ENCODE measurements at places on chromosomes 5 and 9.

- DNase-seq: peak; percentile 74
Measured at GRCh38 chr9:129823935-129824601, at the start of gene TOR1A. TSS of gene TOR1A (minus strand) at chr9:129824136. CDS start at chr9:129824085, 51 bp downstream.

GRCh38 chr5:174575043-174575442 is 149.3 kb upstream of the MSX2 start:
- DNase-seq: no peak

DNA sequence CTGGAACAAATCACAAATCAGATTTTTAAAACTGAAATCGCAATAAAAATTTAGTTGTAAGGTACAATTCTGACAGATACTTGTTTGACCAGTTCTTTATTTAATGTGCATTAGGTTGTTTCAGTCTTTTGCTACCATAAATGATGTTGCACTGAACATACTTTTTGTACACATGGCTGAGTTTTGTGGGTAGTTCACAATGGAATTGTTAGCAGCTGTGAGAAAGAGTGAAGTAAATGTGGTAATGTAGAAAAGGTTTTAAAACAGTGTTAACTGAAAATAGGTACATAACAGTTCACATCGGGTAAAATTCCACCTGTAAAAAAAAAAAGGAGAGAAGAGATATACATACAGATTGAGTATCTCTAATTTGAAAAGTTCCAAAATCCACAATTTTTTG is 25.6 kb downstream of the MRPS27 start:
- DNase-seq: no peak

- no peak for DNase-seq
Measured at GRCh38 chr5:149517461-149518122, 33.6 kb downstream of the CSNK1A1 start.

- DNase-seq: no peak
Measured at GRCh38 chr5:135027266-135027696, 6.7 kb downstream of the PITX1 start.

GRCh38 chr9:134089972-134090371 is 22.1 kb upstream of the BRD3 start:
- no peak for DNase-seq

- no peak for DNase-seq
Measured at GRCh38 chr9:36878986-36879982, 154.8 kb downstream of the PAX5 start.

GRCh38 chr9:4798281-4799032 is 5.7 kb downstream of the RCL1 start:
- no peak for DNase-seq

- DNase-seq: no peak
Measured at GRCh38 chr5:167861129-167861927, 430.1 kb upstream of the WWC1 start.

GRCh38 chr5:89668821-89669220 is 740.7 kb downstream of the CETN3 start:
- no peak for DNase-seq

DNA sequence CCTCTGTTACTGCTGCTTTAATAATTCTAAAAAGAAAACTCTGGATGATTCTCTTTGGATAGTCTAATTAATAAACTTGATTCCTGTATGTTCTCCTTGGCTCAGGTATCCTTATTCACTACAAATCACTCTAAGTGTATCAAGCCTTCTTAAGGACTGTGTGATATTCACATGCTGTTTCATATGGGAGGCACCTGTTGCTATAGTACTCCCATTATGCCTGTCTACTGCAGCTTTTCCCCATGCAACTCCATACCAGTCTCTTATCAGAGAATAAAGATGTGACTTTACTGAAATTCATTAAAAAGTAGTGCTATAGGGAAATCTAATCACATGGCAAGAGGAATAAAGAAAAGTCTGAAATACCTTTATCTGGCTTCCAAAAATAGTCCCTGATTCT is 14.7 kb downstream of the BRD8 start:
- DNase-seq: no peak

GRCh38 chr9:24939109-24939850 is 393.6 kb upstream of the IZUMO3 start:
- no peak for DNase-seq

DNA sequence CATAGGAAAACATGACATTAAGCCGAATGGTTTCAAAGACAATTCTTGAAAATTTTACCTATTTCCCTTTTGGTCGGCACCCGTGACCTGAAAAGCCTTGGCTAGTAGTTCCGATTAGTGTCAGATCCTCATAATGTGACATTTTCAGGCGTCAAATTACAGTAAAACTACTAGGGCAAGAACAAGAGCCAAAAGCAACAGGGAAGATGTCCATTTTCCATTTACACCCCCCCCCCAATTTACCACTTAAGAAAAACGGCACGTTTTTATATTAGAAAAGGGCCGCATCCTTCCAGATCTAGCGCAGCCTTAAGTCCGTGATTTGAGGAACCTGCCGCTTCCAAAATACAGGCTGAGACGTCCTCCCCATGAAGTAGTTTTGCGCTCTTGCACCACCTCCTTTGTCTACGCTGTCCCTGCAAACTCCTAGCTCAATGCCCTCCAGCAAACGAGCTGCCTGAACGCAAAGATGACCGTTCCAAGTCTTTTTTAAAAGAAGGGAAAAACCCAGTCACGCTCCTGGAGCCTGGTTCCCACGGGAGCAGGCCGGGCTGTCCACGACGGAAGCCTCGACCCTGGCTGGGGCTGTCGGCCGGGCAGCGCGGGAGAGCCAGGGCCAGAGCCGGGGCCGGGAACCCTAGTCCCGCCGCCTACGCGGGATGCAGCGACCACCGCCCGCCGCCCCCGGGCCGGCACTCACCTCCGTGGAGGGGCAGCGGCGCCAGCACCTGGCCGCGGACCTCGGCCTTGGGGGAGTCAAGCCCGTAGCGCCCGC is 616 bp downstream of the RNF130 start:
- DNase-seq: no peak

DNA sequence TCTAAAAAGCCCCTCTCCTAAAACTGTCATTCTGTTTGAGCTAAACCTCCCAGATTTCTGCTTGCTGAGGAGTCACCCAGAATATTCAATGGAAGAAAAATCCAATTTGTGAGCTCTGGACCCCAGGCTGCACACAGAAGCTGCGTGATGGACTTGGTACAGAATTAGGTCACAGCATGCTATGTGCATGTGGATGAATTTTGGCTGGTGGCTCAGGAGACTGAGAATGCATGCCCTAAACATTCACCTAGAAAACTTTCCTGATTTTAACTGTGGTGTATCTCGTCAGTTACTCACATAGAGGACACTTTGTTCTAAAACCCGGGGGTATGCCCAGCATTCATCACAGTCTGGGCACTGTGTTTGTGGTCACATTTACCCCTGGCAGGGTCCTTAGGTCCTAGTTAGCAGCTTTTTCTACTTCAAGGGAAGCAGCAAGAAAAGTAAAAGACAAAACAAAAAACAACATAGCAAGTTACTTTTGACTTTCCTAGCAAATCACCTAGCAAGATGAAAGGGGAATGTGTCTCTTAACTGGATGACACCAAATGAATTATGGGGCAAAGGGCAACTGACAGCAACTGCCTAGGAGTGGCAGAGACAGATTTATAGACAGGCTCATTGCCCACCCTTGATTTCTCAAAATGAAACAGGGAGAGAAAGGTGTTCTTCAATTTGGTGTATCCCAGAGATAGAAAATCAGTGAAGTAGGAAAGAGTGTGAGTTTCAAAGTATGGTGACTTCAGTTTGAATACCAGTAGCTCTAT is 8.3 kb upstream of the SHROOM1 start:
- DNase-seq: no peak

DNA sequence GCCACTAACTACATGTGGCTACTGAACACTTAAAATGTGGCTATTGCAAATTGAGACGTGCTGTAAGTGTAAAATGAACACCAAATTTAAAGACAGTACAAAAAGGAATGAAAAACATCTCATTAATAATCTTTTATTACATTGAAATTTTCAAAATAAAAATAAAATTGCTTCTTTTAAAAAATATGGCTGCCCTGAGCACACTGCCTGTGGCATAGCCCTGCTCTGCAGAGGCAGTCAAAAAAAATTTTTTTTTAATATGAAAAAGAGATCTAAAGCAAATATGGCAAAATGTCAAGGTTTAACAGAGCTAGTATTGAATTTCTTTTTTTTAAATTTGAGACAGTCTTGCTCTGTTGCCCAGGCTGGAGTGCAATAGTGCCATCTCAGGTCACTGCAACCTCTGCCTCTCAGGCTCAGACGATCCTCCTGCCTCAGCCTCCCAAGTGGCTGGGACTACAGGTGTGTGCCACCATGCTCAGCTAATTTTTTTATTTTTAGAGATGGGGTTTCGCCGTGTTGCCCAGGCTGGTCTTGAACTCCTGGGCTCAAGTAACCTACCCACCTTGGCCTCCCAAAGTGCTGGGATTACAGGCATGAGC is 25.6 kb downstream of the CARNMT1 start:
- no peak for DNase-seq

DNA sequence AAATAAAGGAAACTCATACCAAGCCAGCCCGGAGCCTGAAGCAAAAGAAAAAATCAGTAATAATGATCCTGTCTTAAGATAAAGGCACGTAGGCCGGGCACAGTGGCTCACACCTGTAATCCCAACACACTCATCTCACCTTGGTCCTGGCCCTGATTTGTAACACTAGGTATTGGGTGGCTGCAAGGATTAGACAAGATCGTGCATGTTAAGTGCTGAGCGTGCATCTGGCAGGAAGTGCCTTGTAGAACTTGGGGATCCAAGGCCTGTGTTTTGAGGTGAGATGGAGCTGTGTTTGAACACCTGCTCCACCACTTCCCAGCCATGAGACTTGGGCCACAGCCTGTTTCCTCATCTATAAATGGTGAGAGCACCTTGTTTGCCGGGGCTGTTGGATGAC is 41.5 kb downstream of the SPRY4 start:
- no peak for DNase-seq

GRCh38 chr9:86794391-86795046 is 152.8 kb downstream of the GAS1 start:
- DNase-seq: no peak

- DNase-seq: no peak
Measured at GRCh38 chr5:65876496-65876895, 49.9 kb upstream of the ERBIN start.

- no peak for DNase-seq
Measured at GRCh38 chr5:133406977-133407632, 205.2 kb downstream of the FSTL4 start.

GRCh38 chr5:68420476-68421344 is 205.2 kb downstream of the PIK3R1 start:
- DNase-seq: no peak

DNA sequence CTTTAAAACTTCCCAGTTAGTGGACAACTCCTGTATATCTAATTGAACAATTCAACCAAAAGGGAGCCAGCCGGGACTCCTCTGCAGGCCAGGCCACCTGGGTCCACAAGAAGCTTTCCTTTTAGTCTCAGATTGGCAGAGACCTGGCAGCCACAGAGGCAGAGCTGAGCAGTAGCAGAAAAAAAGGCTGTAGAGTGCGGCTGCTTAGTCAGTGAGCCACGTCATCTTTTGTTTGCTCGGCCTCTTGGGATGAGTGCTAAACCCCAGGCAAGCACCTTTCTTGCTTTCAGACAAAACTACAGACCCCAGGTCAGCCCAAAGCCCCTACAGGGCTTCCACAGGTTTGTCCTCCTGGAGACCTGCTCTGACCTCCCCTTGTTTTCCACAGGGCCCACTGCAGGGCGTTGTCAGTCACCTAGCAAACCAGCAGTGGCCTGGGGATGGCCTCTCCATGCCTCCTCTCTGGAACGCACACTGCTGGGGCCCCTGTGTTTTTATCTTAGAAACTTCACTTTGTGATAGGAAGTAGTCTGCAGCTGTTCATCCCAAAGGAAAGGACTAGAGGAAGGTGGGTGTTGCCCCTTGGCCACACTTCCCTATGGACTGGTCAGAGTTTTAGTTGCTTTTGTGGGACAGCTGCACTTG is 49.9 kb downstream of the SHB start:
- no peak for DNase-seq

GRCh38 chr5:171639205-171639621 is 146.4 kb upstream of the SMIM23 start:
- DNase-seq: no peak

DNA sequence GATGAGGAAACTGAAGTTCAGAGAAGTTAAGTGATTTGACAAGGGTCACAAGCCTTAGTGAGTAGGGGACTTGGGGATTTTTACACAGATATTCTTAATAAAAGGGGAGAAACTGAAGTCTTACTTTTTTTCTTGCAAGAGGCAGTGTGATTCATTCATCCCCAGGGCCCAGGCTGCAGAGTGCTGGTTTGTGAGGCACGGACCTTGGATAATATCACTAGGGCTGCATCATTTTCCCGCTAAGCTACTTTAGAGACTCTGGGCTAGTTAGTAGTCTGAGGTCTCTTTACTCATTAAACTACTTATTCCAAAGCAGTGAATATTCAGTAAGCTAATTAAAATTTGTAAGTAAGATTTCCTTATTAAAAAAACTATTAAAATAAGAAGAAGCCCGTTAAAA is 195.0 kb downstream of the PBX3 start:
- DNase-seq: no peak

GRCh38 chr9:69299315-69299714 is 25.7 kb upstream of the ENTREP1 start:
- DNase-seq: no peak

- no peak for DNase-seq
Measured at GRCh38 chr9:85443190-85443598, 298.6 kb downstream of the AGTPBP1 start.

DNA sequence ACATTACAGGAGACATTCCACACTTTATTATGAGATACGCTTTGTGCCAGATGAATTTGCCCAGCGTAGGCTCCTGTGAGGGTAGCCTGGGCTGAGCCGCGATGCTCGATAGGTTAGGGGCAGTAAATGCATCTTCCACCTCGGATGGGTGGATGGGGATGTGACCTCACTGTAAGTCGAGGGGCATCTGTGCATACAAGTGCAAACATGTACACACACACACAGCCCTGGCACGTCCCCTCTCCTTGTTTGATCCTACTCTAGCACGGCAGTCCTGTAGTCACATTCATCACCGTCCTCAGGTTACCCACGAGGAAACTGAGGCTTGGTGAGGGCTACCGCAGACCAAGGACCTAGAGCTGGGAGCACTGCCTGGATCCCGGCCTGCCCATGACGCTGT is 166.8 kb downstream of the COL23A1 start:
- no peak for DNase-seq

DNA sequence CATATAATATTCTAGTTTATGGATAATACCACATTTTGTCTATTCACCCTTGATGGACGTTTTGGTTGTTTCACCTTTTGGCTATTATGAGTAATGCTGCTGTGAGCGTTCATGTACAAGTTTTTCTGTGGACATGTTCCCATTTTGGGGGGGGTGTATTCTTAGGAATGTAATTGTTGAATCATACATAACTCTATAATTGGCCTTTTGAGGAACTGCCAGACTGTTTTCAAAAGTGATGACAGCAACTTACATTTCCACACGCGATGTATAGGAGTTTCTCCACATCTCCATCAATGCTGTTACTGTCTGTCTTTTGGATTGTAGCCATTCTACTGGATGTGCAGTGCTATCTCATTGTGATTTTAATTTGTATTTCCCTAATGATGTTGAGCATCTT is 69.8 kb downstream of the SLC46A2 start:
- no peak for DNase-seq

- DNase-seq: no peak
Measured at GRCh38 chr5:96904054-96904931, 28.0 kb downstream of the ERAP2 start.

GRCh38 chr9:137321726-137322361 is 19.8 kb upstream of the NRARP start:
- no peak for DNase-seq
